ENCODE measurements at places on chromosomes 2 and 18. TPM values are rescaled to one million over a fixed set of nuclear protein-coding genes. Genes with fewer than 3 reads are reported as not detected.

DNA sequence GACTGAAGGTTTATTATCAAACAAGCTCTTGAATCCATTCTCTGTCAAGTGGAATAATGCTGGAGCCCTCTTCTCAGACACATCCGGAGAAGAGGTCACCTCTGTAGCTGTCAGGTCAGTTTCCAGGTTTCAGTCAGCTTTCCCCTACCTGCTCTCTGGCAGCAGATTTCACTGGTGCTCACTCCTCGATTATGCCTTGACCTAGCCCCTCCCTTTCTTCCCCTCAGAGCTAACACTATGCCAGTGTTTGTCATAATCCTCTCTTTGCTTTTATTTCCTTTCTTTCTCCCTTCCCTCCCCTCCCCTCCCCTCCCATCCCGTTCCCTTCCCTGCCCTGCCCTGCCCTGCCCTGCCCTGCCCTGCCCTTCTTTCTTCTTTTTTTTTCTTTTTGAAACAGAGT, 22.5 kb upstream of the PLEKHM3 start:
- DNase-seq: no peak

C2orf78 gene
- total RNA-seq: not detected

CFC1 gene
- total RNA-seq: not detected

GRCh38 chr2:26639685-26640243, 1.4 kb downstream of the CIB4 start:
- peak; percentile 49 for DNase-seq

ANTXR1 gene
- total RNA-seq: 207 TPM

DNA sequence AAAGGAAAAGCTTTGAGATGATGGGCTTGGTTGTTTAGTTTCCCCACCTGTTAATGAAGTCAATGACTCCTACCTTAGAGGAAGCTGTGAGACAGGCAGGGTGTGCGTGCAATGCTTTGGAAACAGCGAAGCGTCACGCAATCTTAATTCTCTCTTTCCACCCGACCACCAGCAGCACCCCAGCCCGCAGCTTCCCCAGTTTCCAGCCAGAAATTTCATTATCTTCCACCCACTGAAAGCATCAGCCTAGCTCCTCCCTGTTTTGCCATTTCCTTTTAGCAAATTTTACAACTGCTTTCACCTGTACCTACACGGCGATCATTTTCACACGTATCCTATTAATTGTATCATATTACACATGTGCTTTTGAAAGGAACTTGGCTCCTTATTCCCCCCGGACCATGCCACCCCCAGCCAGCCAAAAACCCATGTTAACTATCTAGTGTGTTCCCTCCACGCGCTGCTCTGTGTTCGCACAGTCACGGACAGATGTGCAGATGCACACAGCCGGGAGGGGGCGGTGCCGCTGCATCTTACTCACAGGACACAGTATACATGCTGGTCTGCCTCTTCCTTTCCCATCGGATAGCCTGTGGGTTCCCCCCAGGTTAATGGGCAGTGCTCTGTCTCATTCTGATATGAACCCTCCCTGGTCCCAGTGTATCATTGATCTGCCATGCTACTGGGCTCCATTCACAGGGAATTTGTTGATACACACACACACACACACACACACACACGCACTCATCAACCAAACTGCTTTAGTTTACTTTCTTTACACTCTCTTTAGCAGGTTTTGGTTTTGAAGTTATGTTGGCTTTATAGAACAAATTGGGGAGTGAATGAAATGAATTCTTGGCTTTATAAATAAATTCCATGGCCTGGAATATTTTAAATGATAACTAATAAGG, 22.4 kb downstream of the CYP27C1 start:
- no peak for DNase-seq

POTEI gene
- total RNA-seq: 0.07 TPM

- DNase-seq: no peak
Measured at GRCh38 chr18:74152270-74152669, 3.9 kb downstream of the TIMM21 start.

BOK gene
- total RNA-seq: 28.5 TPM

GRCh38 chr2:208025814-208026184, 472 bp upstream of the PLEKHM3 start:
- DNase-seq: no peak

- DNase-seq: no peak
Measured at GRCh38 chr2:11976073-11976472, 229.6 kb downstream of the LPIN1 start.

ANKRD30B gene
- not detected for total RNA-seq

IL36G gene
- total RNA-seq: not detected

DNA sequence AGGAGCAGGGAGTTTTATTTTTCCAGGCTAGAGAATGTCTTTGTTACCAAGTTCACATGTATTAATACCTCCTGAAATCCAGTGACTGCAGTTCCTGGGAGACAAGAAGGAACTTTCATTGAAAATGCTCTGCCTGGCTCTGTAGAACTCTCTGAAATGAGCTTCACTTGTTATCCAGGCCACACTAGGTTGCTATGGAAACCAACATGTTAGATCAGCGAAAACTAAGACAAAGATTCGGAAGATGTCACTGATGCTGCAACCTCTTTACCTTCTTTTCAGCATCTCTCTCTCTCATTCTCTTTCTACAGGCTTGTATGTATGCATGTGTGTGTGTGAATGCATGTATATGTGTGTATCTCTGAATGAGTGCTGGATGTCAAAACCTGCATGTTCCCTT, 218.5 kb downstream of the TRIB2 start:
- DNase-seq: no peak

GRCh38 chr2:150698016-150698661, 210.7 kb upstream of the RND3 start:
- no peak for DNase-seq

GRCh38 chr2:119586085-119586484, 41.8 kb downstream of the CFAP221 start:
- DNase-seq: no peak

DNA sequence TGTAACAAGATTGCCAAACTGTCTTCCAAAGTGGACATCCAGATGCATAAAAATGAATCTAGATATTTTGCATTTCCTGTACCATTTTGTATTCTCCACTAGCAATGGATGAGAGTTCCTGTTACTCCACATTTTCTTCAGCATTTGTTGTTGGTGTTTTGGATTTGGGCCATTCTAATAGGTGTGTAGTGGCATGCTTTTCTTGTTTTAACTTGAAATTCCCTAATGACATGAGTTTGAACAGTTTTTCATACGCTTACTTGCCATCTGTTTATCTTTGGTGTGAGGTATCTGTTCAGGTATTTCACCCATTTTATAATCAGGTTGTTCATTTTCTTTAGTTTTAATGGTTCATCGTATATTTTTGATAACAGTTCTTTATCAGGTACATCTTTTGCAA, 73.9 kb downstream of the UBE2E3 start:
- DNase-seq: no peak

DNA sequence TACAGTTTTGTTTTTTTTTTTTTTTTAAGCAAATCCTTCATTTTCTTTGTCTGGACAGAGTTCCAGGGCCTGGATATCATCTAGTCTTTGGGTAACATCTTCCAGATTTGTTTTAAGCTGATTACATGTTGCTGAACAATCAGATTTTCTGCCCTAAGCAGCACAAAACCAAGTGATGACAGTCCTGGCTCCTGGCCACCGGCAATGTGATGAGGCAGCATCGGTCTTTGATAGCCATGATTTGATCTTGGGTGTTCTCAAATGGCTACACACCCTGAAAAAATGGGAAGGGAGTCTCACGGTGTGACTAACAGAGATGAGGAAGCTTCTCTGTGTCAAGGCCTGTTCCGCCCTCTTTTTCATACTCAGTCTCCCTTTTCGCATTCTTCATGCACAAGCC, 708.6 kb upstream of the ZEB2 start:
- no peak for DNase-seq

DNA sequence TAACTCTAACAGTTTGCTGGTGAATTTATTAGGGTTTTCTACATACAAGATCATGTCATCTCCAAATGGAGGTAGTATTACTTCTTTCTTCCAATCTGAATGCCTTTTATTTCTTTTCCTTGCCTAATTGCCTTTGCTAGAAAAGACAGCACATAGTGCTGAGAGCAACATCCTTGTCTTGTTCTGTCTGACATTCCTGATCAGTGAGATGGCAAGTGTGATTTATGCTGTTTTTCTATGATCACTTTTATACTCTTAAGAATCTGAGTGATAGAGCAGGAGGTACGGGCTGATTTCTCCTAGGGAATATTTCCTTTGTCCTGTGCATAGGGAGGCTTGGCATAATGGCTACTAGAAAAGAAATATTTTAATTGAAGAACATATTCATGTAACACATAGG, 17.3 kb downstream of the LYPD6B start:
- DNase-seq: no peak

- no peak for DNase-seq
Measured at GRCh38 chr2:201407265-201407664, 44.0 kb downstream of the TRAK2 start.

- DNase-seq: peak; percentile 62
Measured at GRCh38 chr2:20614201-20615067, 36.5 kb downstream of the HS1BP3 start.

DNA sequence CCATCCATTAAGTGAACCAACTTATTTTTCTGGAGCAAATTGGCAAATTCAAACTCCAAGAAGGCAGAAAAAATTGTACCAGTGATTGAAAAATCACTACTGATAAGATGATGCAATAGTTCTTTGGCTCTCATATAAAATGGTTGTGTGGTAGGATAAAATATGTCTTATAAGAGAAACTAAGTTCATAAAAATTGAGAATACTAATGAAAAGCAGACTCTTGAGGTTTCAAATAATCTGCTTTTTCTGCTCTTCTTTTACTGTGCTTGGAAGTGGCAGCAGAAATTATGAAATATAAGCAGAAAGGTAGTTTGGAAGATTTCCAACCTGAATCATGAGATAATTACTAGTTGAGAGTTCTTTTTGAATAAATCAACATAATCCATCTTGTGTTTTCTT, 61.9 kb downstream of the PPP1R1C start:
- no peak for DNase-seq

DNA sequence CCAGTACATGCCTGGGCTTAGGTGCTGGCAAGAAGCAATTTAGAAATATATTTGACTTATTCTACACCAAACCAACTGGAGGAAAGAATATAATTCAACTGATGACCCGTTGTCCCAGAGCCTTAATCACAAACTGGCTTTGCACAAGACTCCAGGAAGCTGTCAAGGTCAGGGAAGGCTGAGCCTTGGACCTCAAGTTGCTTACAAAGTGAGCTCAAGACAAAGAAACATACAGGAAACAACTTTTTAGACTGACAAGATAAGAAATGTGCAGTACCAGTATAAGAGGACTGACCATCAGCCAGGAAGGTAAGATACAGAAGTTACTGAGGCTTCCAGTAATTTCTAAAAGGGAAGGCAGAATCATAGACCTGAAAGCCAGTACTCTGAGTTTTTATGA, 35.0 kb upstream of the GPR55 start:
- DNase-seq: no peak

GPR39 gene
- total RNA-seq: not detected

STPG4 gene
- total RNA-seq: 0.25 TPM

DNA sequence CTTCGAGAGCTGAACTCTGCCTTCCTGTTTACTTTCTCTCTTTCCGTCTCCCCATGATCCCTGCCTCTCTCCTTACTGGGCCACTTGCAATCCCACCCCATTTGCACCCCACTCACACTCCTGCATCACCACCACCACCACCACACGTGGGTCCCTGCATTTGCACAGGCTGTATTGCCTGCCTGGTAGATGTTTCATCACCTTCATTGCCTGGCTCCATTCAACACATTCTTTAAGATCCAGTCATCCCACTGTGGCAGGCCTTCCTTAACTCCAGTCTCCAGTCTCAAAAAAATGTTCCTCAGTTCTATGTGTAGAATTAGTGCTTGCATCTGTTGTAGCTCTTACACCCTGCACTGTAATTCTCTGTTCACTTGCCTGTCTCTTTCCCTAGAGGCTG, 13.9 kb downstream of the NOSTRIN start:
- DNase-seq: no peak

DNA sequence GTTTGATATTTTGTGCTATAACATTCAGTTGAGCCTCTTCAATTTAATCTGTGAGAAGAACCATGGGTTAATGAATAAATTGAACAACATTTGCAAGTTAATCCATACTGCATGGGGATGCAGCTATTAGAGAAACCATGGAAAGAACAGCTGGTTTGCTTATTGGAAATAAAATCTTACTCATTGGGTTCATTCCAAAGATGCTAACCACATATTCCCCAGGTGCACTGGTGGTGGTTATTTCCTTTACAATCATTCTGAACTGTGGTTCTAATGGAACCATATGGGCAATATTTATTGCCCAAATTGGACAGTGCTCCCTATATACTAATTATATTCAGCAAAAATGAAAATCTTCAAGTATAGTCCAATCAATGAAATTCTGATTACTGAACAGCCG, 1200.4 kb upstream of the CDH2 start:
- no peak for DNase-seq

UGT1A4 gene
- total RNA-seq: not detected

GRCh38 chr2:139409212-139409611, 629.0 kb upstream of the NXPH2 start:
- DNase-seq: no peak

NEURL3 gene
- not detected for total RNA-seq

GRCh38 chr18:55322178-55322735, 265.7 kb downstream of the TCF4 start:
- DNase-seq: no peak

THADA gene
- total RNA-seq: 68.0 TPM

DNA sequence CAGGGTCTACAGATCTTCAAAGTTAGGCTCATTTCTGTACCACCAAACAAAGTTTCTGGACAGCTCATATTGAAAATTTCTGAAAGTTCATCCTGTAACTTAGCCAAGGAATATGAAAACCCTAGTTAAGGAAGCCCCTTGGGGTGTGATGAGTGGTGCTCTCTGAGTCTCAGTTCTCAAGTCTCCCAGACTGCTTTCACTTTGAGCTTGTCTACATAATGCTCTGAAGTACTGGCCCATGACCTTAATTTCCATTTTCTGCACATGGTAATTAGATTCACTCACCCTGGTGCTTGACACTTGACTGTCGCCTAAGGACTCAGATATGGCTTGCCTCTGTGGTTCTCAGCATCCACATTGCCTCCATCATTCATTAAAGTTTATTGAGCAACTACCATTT, 51.7 kb upstream of the SATB2 start:
- no peak for DNase-seq

DNA sequence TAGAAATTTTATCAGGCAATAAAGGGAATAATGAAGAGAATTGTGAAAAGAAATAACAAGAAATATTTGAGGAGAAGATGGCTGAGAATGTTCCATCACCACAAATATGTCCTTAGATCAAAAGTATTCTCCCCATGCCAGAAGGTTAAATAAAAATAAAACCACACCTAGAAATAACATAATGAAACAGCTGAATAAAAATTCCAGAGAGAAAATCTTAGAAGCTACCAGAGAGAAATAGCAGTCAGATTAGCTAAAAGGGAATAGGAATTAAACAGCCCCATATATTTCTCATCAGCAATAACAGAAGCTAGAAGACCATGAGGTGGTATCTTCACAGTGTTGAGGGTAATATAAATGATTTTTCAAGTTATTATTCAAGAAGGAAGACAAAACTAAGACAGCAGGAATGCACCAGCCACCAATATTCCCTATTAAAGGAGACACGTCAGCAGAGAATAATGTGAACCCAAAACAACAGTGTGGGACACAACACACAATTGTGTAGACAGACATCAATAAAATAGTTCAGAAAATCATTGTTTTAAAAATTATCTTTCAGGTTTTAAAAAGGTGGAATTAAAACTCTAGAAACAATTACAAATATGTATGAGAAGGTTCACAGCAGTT, 82.0 kb upstream of the NEDD4L start:
- no peak for DNase-seq

Measured in chondrocyte (in vitro differentiated cells).